ENCODE measurements at places on chromosomes 11 and 22.

- H3K4me3 ChIP-seq: no peak overlapping the region
- H3K27me3 ChIP-seq: no peaks in the 10 kb centered on the region
- H3K4me1 ChIP-seq: peaks cover 7% of the 10 kb centered on the region
- DNase-seq: no peak
Measured at GRCh38 chr11:126311401-126312291, 7.8 kb downstream of the DCPS start.

DNA sequence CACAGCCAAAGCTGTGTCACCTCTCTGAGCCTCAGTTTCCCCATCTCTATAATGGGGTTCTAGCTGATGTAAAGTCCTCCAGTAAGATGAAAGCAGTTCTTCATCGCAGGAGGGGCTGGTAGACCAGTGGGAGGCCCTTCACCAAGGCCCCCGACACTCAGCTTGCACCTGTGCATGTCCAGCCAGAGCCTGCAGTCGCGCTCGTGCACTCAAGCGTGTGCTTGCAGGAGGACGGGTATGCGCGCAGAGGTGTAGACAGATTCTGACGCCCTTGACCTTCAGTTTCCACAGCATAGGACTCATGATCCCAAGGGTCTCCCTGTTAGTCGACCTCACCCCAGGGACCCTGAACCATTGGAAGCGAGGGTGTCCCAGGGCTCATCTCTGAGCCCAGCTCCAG lies 633.7 kb downstream of the TBC1D22A start:
- peaks cover 24% of the 10 kb centered on the region for H3K36me3 ChIP-seq
- no peak overlapping the region for H3K27ac ChIP-seq
- no peak for DNase-seq

DNA sequence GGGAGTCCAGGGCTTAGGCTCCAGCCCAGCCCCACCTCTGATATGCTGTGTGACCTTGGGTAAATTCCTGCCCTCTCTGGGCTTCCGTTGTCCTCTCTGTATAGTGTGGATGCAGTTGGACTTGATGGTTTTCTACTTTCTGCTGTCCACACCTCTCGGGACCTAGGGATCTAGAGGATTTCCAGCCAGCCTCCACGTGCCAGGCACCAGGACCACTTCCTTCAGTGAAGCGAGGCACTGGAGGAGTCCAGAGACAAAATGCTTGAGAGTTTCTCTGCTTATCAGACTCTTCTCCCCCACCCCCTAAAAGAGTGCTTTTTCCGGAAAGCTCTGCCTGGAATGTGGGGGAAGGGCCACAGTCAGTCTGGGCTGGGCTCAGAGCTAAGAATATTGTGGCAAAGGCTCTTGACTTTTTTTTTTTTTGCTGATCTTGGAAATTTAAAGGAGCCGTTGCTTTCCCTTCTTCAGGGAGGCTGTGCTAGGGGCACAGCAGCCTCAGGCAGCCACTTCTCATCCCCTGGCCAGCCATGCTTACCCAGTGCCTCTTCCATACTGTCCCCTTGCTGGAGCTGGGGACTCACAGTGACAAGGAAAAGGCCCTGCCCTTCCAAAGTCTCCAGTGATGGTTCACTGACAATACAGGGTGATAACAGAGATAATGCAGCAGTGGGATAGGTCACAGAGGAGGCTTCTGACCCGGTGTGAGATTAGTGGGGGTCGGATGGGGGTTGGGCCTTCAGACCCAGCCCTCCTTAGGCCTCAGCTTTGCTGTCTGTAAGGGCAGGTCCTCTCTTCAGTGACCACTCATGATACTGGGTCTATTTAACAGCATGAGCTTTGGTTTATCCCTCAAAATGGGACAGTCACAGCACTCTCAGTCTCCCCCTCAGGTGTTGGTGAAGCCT lies 2.9 kb upstream of the SERPINH1 start:
- no peaks in the 10 kb centered on the region for H3K36me3 ChIP-seq
- peak overlapping the region; percentile 65 for H3K27ac ChIP-seq
- DNase-seq: peak; percentile 42
- no peak overlapping the region for H3K4me3 ChIP-seq

- peaks cover 4% of the 10 kb centered on the region for H3K27me3 ChIP-seq
- no peak for DNase-seq
- H3K27ac ChIP-seq: no peak overlapping the region
- H3K4me1 ChIP-seq: peaks cover 4% of the 10 kb centered on the region
- no peak overlapping the region for H3K4me3 ChIP-seq
- H3K36me3 ChIP-seq: no peaks in the 10 kb centered on the region
Measured at GRCh38 chr22:23938328-23939016, 22.5 kb downstream of the GSTT2B start.
